ENCODE measurements at places on chromosomes 1 and 21.

GRCh38 chr1:90745972-90746371 is 28.9 kb upstream of the BARHL2 start:
- DNase-seq: no peak

- peak; percentile 65 for DNase-seq
These were observed 3.7 kb downstream of the MATN1 start for GRCh38 chr1:30719406-30720270.

GRCh38 chr1:200302192-200302920 is 107.5 kb downstream of the ZNF281 start:
- no peak for DNase-seq

DNA sequence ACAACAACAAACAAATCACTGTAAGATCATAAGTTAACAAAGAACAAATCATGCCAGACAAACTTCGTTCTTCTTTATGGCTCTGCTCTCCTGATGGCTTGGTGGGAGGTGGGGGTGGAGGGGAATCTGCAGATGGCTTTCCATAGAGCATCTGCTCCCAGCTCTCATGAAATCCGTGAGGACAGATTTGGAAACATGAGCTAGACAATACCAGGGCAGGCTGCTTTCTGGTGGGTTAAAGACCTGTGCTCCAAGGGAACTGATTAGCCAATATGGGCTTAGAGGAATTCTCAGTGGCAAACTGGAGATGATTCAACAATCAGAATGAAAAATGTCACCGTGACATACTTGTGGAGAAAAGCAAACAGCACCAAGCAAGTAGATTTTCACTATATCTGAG is 69.4 kb upstream of the TLR5 start:
- no peak for DNase-seq

GRCh38 chr1:69947837-69948236 is 257.5 kb downstream of the LRRC40 start:
- no peak for DNase-seq

GRCh38 chr1:216740331-216740730 is 17.1 kb upstream of the ESRRG start:
- DNase-seq: no peak

DNA sequence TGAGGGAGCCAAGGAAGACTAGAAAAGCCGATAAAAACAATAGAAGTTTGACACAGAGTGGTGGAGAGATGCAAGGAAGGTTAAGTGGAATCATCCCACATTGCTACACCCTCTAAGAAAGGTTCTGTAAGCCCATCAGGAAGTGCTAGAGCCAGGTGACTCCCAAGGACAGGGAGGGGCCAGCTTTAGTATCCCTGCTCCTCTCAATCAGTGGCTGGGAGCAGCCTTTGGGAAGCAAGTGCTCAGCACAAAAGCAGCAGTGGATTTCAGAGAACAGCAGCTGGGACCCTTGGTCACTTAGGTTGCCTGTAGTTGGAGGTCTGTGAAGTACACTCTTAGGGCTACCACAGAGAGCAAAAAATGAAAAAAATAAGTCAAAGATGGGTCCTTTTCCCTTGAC is 42.5 kb downstream of the NME7 start:
- DNase-seq: no peak

GRCh38 chr1:216894494-216894893 is 171.3 kb upstream of the ESRRG start:
- no peak for DNase-seq

- no peak for DNase-seq
These were observed 7.3 kb downstream of the KIAA2013 start for GRCh38 chr1:11918799-11919519.

DNA sequence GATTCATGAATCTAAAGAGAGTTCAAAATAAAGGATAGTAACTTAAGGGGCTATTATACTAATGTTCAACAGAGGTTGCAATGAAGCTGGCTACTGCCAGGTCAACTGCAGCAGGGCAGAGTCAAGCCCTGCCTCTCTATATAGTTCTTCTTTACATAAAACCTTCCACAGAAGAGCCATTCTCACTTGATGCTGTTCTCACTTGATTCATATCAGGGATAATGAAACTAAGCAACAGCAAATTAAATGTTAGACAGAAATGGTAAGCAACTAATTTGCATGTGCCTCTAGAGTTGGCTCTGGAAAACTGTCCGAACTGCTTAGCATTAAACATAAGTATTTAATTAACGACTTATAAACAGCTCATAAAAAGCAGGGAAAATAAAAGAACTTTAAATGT is 17.4 kb downstream of the CCSAP start:
- no peak for DNase-seq

GRCh38 chr1:55636696-55637095 is 421.5 kb upstream of the USP24 start:
- DNase-seq: no peak
